Left cardiac atrium (tissue), 4 donors: ENCODE measurements at places on chromosomes 3 and 15. TPM values are rescaled to one million over a fixed set of nuclear protein-coding genes. Genes with fewer than 3 reads are reported as not detected.

Gene RETNLB
- not detected for total RNA-seq

Gene RAD51
- 2.6 TPM for total RNA-seq

GRCh38 chr3:2958551-2958950 is 151.6 kb downstream of the IL5RA start:
- no peak for DNase-seq

Gene KLHL6
- total RNA-seq, result 2.1 TPM

Gene SPINK8
- not detected for total RNA-seq

DNA sequence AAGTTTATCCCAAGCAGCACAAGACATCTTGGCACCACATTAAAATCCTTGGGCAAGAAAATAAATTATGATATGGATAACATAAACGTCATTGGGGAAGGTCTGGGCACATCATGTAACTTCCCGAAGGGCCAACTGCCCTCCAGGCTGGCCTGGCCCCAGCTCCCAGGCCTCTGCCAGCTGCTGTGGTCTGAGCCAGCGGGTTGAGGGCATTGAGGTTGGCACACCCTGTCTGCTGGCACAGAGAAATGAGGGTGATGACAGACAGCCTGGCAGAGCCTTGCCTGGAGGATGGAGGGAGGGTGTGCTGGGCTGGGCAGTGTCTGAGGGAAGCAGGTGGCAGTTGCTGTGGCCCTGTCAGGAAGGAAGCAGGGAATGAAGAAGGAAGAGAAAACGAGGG is 3.3 kb upstream of the RBSN start:
- peak; percentile 79 for DNase-seq

DNA sequence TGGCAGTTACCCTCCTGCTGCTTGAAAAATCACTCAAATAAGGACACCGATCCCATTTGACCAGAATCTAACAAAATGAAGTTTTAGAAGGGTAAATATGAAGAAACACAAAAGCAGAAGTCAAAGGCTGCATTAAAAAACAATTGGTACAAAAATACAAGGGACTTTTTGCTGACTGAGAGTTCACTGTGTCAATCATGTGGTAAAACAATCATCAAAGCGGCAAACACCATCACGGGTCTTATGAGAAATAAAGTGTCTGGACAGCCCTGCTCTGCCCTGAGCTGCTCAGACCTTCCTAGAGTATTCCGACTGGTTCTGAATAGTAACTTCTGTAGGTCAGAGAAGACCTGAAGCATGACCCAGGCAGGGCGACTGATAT is 137.2 kb upstream of the RAD18 start:
- DNase-seq, result no peak

Gene MYLK
- 116 TPM for total RNA-seq
